ENCODE measurements at places on chromosomes 4 and X. TPM values are rescaled to one million over a fixed set of nuclear protein-coding genes. Genes with fewer than 3 reads are reported as not detected.

GRCh38 chr4:31343061-31343460, 622.9 kb downstream of the PCDH7 start:
- H3K36me3 ChIP-seq = no peaks in the 10 kb centered on the region
- DNase-seq = no peak
- no peak overlapping the region for H3K27ac ChIP-seq
- H3K27me3 ChIP-seq = no peaks in the 10 kb centered on the region
- no peak overlapping the region for H3K4me3 ChIP-seq

DNA sequence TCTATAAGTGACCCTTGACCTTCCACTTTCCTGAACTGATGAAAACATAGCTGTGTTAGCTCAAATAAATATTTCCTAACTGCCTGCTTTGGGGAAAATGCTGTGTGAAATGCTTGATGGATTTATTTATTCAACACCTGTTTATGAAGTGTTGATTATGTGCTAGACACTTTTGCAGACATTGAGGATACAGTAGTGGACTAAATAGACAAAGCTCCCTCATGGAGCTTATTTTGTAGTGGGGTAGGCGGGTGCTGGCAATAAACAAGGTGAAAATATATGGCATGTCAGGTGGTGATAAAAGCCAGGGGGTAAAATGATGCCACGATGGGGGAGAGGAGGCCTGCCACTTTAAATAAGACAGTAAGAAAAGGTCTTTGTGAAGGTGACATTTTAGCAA, 50.2 kb upstream of the TLR3 start:
- DNase-seq = no peak
- no peak overlapping the region for H3K4me3 ChIP-seq
- H3K27ac ChIP-seq = no peak overlapping the region
- no peaks in the 10 kb centered on the region for H3K36me3 ChIP-seq
- no peaks in the 10 kb centered on the region for H3K4me1 ChIP-seq

DNA sequence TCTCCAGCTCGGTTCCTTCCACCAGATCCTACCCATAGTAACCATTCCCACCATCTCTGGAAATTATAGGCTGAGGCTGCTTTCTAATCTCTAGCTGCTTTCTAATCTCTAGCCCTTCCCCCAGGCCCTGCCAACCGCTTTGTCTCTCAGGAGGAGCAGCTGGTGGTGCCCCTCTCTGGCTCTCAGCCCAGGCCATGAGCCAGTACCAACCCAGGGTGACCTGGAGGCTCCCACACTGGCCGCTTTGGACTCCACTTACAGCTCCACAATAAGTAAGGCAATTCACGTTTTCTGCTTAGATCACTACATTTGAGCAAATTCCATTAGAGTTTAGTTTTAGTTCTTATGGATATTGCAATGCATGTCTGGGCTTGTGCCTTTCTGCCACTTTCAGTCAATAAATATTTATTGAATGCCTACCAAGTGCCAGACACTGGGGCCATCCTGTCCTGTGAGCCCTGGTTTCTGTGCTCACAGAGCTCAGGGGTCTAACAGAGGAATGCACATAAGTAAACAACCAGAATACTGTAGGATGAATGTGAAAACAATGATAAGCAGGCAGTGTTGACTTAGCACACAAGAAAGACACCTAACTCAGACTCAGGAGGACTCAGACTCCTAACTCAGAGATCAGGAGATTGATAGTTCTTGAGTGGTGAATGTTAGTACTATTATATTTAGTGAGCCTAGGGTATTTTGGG, 38.9 kb downstream of the SMC1A start:
- peaks cover 12% of the 10 kb centered on the region for H3K36me3 ChIP-seq
- H3K4me3 ChIP-seq = no peak overlapping the region
- H3K27me3 ChIP-seq = no peaks in the 10 kb centered on the region
- no peaks in the 10 kb centered on the region for H3K4me1 ChIP-seq
- H3K27ac ChIP-seq = no peak overlapping the region
- DNase-seq = no peak

DNA sequence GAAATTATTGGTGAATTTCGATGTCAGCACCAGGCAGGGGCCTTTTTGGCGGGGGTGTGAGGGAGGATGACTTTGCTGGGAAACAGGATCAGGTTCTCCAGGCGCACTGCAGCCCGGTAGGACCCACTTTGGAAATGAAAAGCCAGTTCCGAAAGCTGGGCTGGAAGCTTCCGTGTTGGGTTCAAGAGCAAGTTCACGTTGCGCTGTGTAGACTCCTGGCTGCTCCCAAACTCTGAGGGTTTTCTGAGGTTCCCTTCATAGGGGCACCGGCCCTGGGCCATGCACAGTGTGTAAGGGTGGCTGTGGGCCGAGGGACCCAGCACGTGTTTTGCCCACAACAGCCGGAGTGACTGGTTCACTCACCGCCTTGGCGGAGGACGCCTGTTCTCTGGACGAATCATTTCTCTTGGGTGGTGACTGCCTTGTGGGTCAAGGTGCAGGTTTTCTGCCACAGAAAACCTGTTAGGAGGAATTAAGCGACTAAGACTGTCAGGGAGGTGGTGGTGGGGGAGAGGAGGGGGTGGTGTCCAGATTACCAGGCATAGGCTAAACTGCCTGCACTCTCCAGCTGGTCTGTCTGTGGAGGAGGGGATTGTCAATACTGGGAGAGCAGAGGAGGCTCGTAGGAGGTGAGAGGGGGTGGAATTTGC, 8.0 kb downstream of the SHOX start:
- no peak overlapping the region for H3K27ac ChIP-seq
- no peak for DNase-seq
- H3K4me3 ChIP-seq = no peak overlapping the region
- H3K27me3 ChIP-seq = no peaks in the 10 kb centered on the region
- no peaks in the 10 kb centered on the region for H3K4me1 ChIP-seq
- H3K36me3 ChIP-seq = no peaks in the 10 kb centered on the region

DNA sequence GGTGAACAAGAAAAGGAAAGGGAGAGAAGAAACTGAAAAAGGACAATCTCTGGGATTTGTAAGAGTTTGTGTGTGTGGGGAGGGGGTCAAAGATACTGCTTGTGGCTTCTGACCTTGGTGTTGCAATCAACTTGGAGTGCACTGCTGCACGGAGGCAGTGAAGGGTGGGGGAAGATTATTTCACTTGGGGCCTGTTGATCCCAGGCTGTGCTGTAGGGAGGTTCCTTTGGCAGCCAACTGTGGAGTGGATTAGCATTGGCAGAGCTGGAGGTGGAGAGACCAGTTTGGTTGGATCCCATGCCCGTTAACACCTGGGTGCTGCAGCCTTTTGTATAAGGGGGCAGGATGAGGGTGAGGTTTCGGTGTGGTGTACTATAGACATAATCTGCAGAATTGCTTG, 38.2 kb downstream of the AFF1 start:
- no peaks in the 10 kb centered on the region for H3K27me3 ChIP-seq
- no peak overlapping the region for H3K27ac ChIP-seq
- no peak overlapping the region for H3K4me3 ChIP-seq
- peaks cover 5% of the 10 kb centered on the region for H3K4me1 ChIP-seq
- DNase-seq = no peak
- no peaks in the 10 kb centered on the region for H3K36me3 ChIP-seq

- H3K36me3 ChIP-seq = no peaks in the 10 kb centered on the region
- H3K4me1 ChIP-seq = no peaks in the 10 kb centered on the region
- H3K27ac ChIP-seq = no peak overlapping the region
- H3K4me3 ChIP-seq = no peak overlapping the region
These were observed 77.9 kb downstream of the CLNK start for GRCh38 chr4:10606483-10607155.

- H3K36me3 ChIP-seq = no peaks in the 10 kb centered on the region
- H3K4me3 ChIP-seq = no peak overlapping the region
- DNase-seq = no peak
- H3K4me1 ChIP-seq = no peaks in the 10 kb centered on the region
- H3K27me3 ChIP-seq = no peaks in the 10 kb centered on the region
These were observed 1780.1 kb downstream of the ARAP2 start for GRCh38 chr4:34464196-34464595.

DNA sequence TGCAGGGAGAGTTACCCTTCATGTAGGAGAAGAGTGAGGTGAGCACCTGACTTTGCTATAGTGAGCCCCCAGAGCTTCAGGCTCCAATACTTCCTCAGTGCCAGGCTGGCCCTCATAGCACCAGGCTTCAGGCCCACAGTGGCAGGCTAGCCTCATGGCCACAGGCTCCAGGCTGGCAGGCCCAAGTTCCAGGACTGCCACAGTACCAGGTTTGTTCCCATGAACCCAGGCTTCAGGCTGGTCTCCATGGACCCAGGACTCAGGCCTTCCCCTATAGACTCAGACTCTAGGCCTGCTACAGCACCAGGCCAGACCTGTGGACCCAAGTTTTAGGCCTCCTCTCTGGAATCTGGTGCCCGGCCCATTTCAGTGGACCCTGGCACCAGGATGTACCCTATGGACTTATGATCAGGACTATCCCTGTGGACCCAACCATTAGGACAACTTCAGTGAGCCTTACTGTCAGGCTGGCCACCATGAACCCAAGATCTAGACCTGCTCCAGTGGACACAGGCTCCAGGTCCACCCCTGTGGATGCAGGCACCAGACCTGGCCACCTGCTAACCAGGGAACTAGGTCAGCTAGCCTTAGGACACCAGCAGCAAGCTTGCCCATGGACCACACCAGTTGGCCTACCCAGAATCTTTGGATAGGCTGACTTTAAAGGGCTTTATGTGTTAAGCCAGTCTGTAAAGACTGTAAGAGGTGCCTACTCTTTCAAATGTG, 658.2 kb downstream of the KLHL13 start:
- no peaks in the 10 kb centered on the region for H3K27me3 ChIP-seq
- H3K27ac ChIP-seq = no peak overlapping the region
- H3K4me1 ChIP-seq = no peaks in the 10 kb centered on the region
- DNase-seq = no peak
- no peak overlapping the region for H3K4me3 ChIP-seq

DNA sequence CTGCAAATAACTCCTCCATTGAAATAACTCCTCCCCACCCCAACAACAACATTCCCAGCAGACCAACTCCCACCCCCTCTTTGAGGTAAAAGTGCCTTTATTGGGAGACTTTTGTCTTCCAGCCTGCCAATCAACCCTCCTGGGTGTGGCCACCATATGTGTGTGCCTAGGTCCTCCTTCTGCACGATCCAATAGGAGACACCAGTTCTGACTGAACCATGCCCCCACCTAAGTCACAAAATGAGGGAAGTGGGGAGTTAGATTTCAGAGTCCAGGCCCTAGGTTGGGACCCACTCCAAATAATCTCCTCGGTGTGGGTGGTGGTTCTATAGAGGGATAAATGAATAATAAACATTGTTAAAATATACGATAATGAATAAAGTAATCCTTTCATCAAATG, 3.0 kb downstream of the PLP2 start:
- peaks cover 4% of the 10 kb centered on the region for H3K36me3 ChIP-seq
- H3K27ac ChIP-seq = no peak overlapping the region

- no peak overlapping the region for H3K27ac ChIP-seq
- H3K4me3 ChIP-seq = no peak overlapping the region
- no peaks in the 10 kb centered on the region for H3K36me3 ChIP-seq
- H3K4me1 ChIP-seq = no peaks in the 10 kb centered on the region
- DNase-seq = no peak
These were observed 183.5 kb downstream of the ZC4H2 start for GRCh38 chrX:64792598-64793337.

- no peak overlapping the region for H3K27ac ChIP-seq
- no peak overlapping the region for H3K4me3 ChIP-seq
- H3K27me3 ChIP-seq = no peaks in the 10 kb centered on the region
- no peak for DNase-seq
These were observed 1062.4 kb upstream of the DIAPH2 start for GRCh38 chrX:95622200-95622599.

- DNase-seq = no peak
- no peaks in the 10 kb centered on the region for H3K27me3 ChIP-seq
- H3K4me1 ChIP-seq = no peaks in the 10 kb centered on the region
- H3K4me3 ChIP-seq = no peak overlapping the region
These were observed 25.1 kb upstream of the USO1 start for GRCh38 chr4:75699299-75699698.

DNA sequence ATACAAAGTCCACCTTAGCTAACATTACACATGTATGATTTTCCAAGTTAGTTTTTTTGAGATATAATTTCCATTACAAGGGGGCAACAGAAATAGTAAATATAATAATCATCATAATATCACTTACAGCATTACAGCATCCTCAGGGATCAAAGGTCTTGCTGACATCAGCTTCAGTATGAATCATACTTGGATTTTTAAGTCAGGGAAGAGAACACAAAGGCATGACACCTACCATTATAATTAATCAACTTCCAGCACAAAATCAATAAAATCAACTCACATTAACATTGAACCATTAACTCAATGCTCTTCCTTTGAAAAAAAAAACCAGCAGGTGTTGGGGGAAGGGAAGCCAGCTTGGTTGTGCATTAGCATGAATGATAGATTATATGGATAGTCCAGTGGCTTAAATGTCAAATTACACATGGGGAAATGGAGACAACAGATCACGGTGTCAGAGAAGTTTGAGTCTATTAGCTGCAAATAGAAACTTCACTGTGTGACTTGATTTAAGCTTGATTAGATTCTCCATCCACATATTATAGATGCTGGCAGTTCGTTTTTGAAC, 66.9 kb upstream of the CAPN6 start:
- no peaks in the 10 kb centered on the region for H3K36me3 ChIP-seq
- no peak overlapping the region for H3K4me3 ChIP-seq

DNA sequence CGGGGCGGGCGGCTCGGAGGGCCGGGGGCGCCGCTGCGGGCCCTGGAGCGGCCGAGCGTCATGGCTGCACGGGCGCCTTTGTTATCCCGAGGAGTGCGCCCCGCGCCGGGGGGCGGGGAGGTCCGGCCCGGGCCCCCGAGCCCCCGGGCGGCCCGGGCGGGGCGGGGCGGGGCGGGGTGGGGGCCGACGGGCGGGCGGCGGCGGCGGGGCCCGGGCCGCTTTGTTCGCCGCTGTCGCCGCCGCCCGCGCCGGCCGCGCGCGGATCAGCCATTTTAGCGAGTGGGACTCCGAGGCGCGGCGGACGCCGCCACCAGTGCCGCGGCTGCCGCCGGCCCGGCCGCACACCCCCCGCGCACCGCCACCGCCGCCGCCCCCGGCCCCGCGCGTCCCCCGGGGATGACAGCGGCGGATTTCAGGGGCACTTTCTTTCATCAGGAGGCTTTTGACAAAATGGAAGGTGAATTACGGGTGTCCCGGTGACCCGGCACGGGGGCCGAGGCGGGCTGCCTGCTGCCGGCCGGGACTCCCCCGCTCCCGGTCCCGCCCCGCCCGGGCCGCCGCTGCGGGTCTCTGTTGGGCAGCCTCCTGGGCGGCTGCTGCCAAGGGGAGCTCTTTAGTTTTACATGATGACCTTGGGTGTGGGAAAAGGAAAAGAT, 1.2 kb downstream of the HMGB3 start:
- H3K36me3 ChIP-seq = peaks cover 10% of the 10 kb centered on the region
- no peak for DNase-seq
- no peaks in the 10 kb centered on the region for H3K27me3 ChIP-seq

The SORCS2 gene
- total RNA-seq = 0.15 TPM

The LAMTOR3 gene
- 20.3 TPM for total RNA-seq

The MAGEE2 gene
- total RNA-seq = not detected

The CYSLTR1 gene
- not detected for total RNA-seq

The BST1 gene
- 3.0 TPM for total RNA-seq

The FRAS1 gene
- total RNA-seq = 0.23 TPM

The BMX gene
- not detected for total RNA-seq

The RBMXL3 gene
- total RNA-seq = not detected

The SPANXD gene
- total RNA-seq = not detected

The EVC2 gene
- not detected for total RNA-seq

The RTL5 gene
- 11.0 TPM for total RNA-seq

The KANTR gene
- total RNA-seq = 6.8 TPM

The STBD1 gene
- 4.9 TPM for total RNA-seq

The RIBC1 gene
- 1.1 TPM for total RNA-seq

Data from Panc1 (cell line).